ENCODE measurements at places on chromosomes 11 and 22.

DNA sequence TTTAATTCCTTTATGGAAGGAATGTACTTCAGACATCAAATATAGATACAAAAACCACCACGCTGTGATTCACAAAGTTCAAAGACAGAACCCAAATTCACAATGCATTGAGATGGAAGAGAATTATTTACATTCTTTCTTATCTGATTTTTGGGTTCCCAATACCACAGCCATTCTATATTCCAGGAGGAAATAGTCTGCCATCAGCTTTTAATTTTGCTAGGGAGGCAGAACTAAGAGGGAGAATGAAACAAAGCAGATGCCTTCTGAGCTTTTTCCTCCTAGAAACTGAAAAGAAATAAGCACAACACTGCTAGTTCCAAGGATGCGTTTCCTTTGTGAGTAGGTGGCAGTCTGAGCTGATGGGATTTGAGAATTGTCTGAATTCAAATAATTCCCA lies 283.0 kb upstream of the NARS2 start:
- DNase-seq: no peak

GRCh38 chr22:39129081-39129480 lies 23.4 kb downstream of the CBX7 start:
- DNase-seq: no peak

DNA sequence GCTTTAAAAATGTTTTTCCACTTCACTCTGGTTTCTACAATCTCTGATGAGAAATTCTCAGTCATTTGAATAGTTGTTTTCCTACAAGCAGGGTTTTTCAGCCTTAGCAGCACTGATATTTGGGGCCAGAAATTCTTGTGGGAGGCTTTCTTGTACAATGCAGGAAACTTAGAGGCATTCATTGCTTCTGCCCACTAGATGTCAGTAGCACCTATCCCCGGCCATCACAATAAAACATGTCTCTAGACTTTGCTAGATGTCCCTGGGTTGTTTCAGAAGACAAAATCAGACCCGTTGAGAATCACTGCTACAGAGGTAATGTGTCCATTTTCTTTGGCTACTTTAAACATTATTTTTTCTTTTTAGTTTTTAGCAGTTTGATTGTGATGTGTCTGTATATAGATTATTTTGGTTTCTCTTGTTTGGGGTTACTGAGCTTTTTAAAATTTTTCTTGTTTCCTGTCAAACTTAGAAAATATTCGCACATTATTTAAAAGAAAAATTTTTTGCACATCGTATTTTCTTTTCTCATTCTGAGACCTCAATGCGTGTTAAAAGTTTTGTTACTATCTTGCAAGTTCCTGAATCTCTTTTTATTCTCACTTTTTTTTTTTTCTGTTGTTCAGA lies 60.8 kb upstream of the CCDC179 start:
- peak; percentile 18 for DNase-seq

DNA sequence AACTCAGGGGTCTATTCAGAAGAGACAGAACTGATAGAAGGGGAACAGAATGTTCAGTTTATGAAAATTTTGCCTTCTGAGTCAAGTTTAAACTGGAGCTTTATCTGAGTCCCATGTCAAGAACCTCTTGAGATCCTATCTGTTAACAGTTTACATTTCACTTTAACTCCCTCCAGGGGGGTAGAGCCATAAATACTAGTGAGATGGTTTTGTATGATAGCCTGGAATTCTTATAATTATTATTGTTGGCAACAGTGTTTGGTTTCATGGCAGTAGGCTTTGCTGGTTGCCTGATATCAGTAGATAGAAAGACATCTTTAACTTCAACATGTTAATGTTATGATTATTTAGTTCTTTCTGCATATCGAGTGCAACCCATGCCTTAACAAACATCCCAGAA lies 498.5 kb downstream of the INSC start:
- DNase-seq: no peak

- DNase-seq: no peak
Observed at GRCh38 chr11:28528217-28528616, 420.0 kb downstream of the METTL15 start.

GRCh38 chr11:130223291-130223971 lies 63.8 kb downstream of the ST14 start:
- no peak for DNase-seq

- no peak for DNase-seq
Observed at GRCh38 chr11:69660001-69660500, 15.1 kb downstream of the LTO1 start.

DNA sequence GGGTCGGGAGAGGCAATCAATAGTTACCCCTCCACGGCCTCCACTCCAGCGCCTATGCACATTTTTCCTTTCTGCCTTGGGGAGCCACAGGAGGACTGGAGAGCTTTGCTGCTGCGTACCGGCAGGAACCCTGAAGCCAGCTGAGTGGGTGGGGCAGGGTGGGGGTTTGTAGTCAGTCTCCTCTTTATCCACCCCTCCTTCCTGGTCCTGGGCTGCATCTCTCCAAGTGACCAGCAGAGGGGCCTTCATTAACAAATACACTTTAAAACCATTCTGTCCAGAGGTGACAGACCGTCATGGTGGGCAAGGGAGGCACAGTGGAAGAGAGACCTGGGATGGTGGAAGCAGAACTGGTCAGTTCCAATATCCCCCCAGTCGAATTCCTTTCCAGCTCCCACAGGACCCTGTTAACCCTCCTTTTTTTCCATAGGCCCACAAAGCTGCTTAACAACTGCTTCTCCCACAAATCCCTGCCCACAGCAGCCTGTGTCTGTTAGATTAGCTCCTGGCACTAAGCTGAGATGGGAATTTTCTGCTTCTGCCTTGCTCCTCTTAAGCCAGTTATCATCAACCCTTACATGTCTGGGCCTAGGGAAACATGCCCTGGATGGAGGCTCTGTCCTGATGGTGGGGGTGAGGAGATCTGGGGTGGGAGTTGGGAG lies 3.9 kb upstream of the ABCG4 start:
- no peak for DNase-seq

GRCh38 chr11:106728859-106729258 lies 289.4 kb downstream of the GUCY1A2 start:
- no peak for DNase-seq

DNA sequence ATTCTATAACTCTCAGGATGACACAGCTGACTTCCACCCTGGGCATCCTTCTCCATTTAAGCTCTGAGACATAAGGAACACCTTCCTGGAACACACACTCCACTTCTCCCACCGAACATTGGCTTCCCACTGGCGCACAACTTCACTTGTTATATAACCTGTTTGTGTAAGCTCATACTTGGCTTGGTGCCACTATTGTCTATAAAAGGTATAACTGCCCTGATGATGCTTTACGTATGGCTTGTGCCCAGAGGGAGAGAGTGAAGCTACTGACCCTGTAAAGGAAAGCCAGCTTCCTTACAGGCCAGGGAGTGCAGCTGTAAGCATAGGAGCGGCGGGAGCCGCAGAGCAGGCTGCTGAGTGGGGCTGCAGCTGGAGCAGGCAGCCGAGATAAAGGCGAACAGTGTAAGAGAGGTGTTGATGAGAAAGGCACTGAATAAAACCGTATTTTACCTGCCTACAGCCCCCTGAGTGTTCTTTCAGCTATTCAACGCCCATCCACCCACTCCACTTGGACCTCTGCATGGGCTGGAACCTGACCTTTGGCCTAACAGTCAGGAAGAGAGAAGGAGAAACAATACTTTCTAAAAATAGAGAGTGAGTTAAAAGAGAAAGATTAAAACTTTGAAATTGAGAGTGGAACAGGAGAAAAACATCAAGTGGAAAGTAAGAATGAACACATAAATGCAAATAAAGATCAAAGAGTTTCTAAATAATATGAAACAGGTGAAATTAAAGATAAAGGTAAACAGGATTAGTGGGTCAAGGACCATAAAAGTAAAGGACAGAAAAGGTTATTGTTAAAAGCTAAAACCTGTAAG lies 252.1 kb upstream of the ARHGAP42 start:
- no peak for DNase-seq

GRCh38 chr11:121426476-121427399 lies 25.4 kb upstream of the SORL1 start:
- no peak for DNase-seq

- DNase-seq: no peak
Observed at GRCh38 chr11:30046578-30046945, 29.7 kb upstream of the KCNA4 start.

GRCh38 chr11:12003336-12003735 lies 5.1 kb downstream of the DKK3 start:
- no peak for DNase-seq

- no peak for DNase-seq
Observed at GRCh38 chr11:57460022-57460757, at the start of gene RTN4RL2. TSS of gene RTN4RL2 (plus strand) at chr11:57460528. CDS start at chr11:57460866, 338 bp downstream.

GRCh38 chr11:16935518-16936302 lies 78.5 kb downstream of the PLEKHA7 start:
- no peak for DNase-seq

GRCh38 chr11:5300251-5300650 lies 1.5 kb downstream of the OR51B4 start:
- DNase-seq: no peak

DNA sequence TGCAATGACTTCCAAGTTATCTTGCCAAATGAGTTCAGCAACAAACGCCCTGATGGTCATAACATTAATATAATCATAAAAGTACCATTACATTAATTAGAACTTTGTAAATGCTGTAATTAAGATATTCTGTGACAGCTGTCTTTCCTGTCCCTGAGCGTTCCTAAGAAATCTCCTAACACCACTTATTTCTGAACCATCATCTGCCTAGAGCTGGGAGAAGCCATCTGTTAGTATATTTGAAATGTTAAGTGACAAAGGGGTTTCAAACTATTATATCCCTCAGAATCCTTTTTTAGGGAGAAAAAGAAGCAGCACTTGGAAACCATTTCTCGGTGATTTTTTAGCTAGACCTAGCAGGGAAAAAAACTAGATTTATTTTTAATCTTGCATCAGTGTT lies 657.5 kb downstream of the FAM181B start:
- DNase-seq: no peak

- DNase-seq: no peak
Observed at GRCh38 chr11:112999520-112999919, 38.3 kb downstream of the NCAM1 start.

DNA sequence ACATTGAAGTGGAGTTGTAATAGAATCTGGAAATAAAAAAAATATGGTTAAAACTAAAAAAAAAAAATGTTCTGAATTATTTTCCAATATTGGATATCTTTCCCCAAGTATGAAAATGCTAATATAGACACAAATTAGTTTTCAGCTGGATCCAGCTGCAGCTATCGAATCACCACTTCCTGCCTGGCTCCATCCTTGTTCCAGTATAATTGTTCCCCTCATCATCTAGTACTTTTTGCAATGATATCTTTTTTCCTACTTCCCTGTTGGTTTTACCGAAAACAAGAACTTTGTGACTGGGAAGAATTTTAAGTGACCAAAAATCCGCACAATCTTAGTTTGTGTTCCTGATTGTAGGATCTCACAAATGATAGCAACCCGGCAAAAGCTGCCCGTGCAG lies 9.4 kb downstream of the OR4D9 start:
- no peak for DNase-seq

- no peak for DNase-seq
Observed at GRCh38 chr11:16410479-16410878, 54.1 kb upstream of the SOX6 start.

GRCh38 chr11:101797335-101797734 lies 117.5 kb upstream of the CEP126 start:
- DNase-seq: no peak

DNA sequence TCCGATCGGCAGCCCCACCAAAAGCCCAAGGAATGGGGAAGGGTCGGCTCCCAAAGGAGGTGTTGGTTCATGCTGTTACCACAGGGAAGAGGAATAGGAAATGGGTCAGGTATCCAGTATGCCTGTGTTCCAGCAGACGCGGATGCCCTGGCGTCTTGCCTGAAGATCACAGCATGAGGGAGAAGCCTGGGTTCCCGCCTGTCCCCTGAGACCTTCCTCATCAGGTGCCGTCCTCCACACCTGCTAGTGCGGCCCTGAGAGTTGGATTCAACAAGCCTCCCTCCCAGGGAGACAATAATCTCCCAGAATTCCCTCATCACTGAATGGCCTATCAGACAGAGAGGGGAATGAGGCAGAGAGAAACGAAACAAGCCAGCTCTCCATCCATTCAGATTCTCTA lies 92.2 kb downstream of the SPATA19 start:
- DNase-seq: peak; percentile 84

DNA sequence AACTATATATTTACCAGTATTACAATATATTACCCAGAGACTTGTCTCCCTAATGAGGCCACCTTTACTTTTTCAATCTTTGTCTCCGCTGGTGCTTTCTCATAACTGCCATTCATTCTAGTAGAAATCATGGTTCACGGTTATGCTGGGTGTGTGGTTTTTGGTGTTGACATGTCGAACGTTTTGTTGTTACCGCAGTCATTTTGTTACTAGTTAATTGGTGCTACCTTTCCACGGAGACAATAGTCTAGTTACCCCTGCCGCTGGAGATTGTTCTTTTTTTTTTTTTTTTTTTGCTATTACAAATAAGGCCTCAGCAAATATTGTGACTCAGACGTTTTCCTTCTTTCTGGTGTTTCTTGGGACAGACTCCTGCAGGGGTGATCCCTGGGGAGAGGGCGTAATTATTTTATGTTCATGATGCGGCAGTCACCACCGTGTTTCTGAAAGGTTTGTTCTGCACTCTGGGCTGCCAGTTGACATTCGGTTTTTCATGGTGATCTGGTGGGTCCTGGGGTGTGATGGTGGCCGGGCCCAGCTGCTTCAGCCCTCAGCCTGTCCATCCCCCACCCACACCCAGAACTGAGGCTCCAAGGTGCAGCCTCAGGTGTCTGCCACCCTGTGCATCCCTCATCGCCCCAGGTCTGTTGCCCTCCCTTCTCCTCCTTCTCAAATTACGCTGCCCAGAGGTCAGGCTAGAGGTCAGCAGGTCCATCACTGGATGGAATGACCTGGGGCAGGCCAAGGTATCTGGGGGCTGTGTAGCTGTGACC lies 28.6 kb downstream of the LRP5 start:
- DNase-seq: no peak

DNA sequence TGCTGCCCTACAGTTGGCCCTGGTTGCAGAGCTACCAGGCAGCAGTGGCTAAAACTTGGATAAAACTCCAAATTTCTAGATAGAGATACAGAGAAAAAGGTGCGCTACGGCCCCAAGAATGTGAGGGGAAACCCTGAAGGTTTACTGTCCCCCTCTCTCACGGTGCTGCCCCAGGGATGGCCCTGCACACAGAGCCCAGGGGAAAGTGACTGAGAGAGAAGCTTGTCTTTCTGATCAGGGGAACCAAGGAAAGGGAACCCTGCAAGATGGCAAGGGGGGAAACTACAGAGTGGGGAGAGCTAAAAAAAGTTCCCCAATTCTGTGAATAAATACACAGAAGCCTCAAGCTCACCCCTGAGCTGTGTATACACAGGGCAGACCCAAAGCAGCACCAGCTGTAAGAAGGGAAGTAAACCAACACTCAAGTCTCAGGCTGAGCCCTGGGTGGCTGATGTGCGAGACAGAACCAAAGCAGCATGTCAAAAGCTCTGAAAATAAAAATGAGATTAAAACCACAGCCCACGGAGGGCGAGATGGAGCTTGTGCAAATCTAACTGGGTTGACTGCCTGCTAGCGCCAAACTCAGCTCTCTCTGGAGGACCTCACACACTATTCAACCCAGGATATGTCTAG lies 22.1 kb downstream of the GNB1L start:
- no peak for DNase-seq

DNA sequence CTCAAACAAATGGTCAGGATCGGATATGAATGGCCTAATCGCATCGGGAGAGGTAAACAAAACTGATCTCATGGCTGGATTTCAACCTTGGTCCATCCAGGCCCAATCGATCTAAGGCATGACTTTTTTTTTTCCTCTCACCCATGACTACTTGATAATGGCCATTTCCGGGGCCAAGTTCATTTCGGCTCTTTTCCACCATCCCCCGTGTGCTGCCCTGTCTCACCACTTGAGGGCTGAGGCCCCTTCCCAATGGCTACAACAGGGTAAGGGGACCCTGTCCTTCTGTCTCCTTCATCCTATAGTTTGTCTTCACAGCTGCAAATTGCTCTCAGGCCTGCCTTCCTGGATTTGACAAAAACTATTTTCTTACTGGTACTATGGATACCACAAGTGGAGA lies 26.7 kb downstream of the GRAP2 start:
- DNase-seq: no peak
